Stimulated activated CD8-positive, alpha-beta memory T cell treated with anti-CD3 and anti-CD28 coated beads, Interleukin-7, amount 100 ng/mL, for 24 hours (primary cell): ENCODE measurements at places on chromosomes 1 and 21.

GRCh38 chr1:191034132-191034531, 556.5 kb upstream of the BRINP3 start:
- no peak for DNase-seq

DNA sequence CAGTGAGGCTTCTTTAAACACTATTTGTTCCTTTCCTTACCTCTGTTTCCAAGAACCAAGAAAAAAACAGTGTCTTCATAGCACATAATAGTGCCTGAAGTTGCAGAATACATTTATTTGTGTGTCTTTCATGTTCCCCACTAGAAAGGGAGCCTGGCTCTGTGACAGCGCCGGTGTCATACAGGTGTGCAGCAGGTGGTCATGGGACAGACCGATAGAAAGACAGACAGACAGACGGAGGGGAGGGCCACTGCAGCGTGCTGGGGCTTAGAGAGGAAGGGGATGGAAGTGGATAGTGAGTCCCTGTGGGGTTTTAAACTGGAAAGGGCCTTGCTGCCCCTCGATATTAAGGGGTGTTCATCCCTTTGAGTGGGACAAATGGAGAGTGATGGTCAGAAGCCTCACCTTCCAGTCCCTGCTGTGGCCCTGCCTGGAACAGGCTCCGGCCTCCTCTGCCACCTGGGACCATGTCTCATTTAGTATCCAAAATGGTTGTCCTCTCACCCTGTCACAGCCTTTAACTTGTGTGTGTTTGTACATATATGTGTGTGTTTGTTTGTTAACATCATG, 152.9 kb downstream of the PGBD5 start:
- no peak for DNase-seq

- DNase-seq = no peak
Observed at GRCh38 chr1:63691701-63692425, 82.0 kb upstream of the ROR1 start.

DNA sequence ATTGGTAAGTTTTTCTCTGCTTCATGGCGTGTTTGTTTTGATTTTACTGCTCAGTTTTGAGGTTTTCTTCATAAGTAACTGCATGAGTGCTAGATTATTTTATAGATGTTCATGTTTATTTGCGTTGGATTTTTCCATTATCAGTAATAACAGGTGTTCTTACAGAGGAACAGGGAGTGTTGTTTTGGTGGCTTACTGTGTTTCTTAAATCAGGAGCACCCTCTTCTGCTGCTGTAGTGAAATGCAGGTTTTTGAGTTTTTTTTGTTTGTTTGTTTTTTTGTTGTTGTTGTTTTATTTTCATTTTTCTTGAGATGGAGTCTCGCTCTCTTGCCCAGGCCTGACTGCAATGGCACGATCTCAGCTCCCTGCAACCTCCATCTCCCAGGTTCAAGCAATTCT, 32.6 kb downstream of the CTBS start:
- DNase-seq = no peak

DNA sequence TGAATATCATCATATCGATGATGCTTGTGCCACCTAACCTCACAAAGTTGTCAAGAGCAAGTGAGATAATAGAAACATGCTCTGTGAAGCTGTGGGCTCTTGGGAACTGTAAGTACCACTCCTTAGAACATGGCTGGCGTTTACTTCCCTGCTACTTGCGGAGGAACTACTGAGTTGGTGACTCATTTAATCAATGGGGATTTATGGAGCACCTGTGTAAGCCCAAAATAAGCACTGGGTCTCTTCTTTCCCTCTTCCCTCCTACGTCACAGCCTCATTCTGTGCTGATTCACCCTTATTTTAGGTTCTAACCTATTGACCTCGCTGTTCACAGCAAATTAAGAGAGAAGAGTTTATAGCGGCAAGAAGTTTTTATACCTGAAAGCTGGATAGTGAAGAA, 52.9 kb downstream of the PRDM2 start:
- no peak for DNase-seq

- DNase-seq = no peak
Observed at GRCh38 chr1:8082945-8083344, 56.8 kb upstream of the ERRFI1 start.
